ENCODE measurements at places on chromosomes 2 and 18.

GRCh38 chr2:70477441-70477844, 76.2 kb downstream of the TGFA start:
- DNase-seq: no peak

GRCh38 chr2:111884592-111884964, 585 bp upstream of the ANAPC1 start:
- no peak for DNase-seq

DNA sequence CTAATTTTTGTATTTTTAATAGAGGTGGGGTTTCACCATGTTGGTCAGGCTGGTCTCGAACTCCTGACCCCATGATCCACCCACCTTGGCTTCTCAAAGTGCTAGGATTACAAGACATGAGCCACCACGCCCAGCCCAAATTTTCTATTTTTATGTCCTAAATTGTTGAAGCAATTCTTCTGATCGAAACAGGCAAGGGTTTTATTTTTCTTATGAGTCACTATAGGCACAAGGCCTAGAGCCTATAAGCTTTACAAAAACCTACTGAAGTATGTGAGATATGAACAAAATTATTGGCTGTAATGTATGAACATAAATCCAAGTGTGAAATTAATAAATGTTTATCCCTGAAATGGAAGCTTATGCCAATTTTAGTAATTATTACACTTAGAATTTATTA, 464.2 kb upstream of the NRP2 start:
- no peak for DNase-seq

DNA sequence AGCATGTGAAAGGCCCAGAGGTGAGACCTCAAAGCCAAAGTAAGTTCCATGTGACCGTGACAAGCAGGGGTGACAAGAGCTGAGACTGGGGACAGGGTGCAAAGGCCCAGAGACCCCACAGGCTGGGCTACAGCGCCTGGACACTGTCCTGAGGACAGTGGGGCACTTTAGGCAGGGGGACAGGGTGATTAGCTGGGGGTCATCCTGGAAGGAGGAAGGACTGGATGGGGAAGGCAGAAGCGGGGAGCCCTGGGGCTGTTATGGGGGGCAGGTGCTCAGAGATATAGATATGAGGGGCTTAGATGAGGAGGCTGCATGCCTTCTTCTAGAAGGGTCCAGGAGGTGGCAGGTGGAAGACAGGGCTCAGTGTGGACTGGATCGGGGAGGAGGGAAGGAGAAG, 31.5 kb downstream of the KIF1A start:
- DNase-seq: no peak

DNA sequence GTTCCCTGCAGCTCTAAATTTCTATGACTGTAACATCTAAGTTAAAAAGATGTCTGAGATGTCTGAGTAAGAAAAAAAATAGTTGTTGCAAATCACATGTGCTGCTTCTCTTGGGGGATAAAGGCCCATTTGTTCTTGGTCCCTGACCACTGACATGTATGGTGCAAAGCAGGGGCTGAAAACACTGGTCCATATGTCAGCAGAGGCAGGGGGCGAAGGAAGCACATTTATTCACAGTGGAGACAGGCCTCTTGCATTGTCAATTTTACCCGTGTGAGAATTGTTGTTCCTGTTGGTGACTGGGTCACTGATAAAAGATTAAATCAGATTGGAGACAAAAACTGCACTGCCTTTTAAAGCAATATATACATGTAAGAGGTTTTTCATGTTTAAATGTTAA, 38.8 kb downstream of the PRKCE start:
- DNase-seq: no peak

- no peak for DNase-seq
Measured at GRCh38 chr2:71070294-71071093, 2.0 kb downstream of the NAGK start.

GRCh38 chr2:175808078-175808477, 194.0 kb downstream of the LNPK start:
- no peak for DNase-seq

GRCh38 chr2:94984964-94985575, 40.4 kb upstream of the MAL start:
- no peak for DNase-seq

Data from stimulated activated CD4-positive, alpha-beta T cell treated with anti-CD3 and anti-CD28 coated beads, TNF-alpha, amount 100 ng/mL, for 48 hours (primary cell).